Umbilical cord (tissue), 2 donors: ENCODE measurements at places on chromosomes 16 and 17. TPM values are rescaled to one million over a fixed set of nuclear protein-coding genes. Genes with fewer than 3 reads are reported as not detected.

DNA sequence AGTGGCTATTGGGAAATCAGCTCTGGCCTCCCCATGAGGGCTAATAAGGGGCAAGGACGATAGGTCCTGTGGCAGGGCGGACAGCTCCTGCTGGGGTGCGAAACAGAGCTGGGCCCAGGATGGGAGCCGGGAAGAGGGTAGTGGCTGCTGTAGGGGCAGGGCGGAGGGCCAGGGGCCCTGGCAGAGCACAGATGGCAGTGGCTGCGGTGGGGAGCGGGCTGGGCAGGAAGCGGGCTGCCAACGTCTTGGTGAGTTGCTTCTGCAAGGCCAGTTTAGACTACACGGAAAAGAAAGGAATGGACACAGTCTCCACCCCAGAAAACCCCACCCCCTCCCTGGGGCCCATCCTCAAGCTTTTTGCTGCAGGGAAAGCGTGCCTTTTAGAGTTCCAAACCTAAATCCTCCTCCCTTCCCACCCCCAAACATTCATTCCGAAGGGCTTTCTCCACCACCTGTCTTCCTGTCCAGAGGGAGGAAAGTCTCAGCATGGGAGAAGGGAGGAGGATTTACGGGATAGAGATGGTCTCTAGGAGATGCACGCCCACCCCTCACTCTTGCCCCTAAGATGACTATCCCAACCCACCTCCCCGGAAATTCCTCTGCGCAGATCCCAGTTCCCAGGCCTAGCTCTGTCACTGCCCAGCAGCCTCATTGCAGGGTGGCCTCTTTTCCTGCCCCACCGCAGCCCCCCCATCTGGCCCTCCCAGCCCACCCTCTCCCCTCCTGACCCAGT lies 7.1 kb downstream of the NKIRAS2 start:
- DNase-seq, result peak; percentile 44

Gene KRTAP9-8
- not detected for total RNA-seq

GRCh38 chr17:16430650-16431049 lies 15.3 kb downstream of the TRPV2 start:
- no peak for DNase-seq

Gene GGT6
- total RNA-seq, result 1.4 TPM

DNA sequence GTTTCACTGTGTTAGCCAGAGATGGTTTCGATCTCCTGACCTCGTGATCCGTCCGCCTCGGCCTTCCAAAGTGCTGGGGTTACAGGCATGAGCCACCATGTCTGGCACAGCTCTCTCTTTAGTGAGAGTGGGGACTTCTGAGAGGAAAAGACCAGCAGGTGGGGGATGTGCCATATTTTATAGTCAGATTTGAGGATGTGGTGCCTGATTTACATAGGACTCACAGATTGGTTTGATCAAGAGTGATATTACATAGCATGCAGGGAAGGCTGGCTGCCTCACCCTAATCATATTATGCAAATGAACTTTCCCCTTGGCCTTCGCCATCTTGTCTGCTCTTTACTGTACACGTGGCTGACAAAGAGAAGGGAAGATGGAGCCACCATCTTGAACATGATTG lies 28.1 kb upstream of the MAPK3 start:
- DNase-seq, result no peak

GRCh38 chr16:929227-930073 lies 41.3 kb downstream of the LMF1 start:
- DNase-seq, result no peak

DNA sequence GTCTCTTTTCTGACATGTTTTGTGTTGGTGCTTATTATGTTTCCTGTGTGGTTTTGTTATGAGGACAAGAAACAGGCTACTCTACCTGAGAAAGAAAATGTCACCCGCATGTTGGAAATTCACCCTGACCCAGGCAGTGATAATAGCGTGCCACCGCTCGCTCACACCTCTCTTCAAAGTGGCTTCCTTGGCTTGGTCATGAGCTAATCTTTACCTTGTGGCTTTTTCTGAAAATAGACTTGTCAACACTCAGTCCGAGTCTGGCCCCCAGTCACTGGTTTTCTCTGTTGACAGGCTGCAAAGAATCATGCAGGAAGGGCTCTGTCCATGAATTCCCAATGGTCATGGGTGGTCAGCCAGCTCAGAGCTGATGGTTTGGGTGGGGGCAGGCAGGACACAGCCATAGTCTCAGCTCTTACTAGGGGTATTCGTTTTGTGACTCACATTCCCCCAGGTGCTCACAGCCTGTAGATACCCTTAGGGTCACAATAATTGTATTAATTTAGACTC lies 121.3 kb upstream of the CACNG5 start:
- DNase-seq, result no peak

- peak; percentile 89 for DNase-seq
These were observed 22.7 kb downstream of the TMEM235 start for GRCh38 chr17:78253946-78254672.

DNA sequence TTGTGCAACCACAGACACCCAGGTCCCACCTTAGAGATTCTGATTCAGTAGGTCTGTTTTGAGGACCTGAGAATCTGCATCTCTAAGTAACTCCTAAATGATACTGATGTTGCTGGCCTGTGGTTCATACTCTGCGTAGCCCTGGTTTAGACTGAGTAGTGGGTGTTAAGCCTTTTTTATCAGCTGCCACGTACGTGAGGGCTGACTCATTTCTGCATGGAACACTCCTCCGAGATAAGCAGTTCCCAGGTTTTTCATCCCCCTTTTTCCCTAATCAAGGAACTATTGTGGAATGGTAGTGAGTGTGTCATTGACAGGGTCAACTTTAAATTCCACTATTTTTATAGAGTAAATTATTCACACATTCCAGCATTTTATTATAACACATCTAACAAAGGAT lies 26.1 kb downstream of the CDRT4 start:
- DNase-seq, result no peak

DNA sequence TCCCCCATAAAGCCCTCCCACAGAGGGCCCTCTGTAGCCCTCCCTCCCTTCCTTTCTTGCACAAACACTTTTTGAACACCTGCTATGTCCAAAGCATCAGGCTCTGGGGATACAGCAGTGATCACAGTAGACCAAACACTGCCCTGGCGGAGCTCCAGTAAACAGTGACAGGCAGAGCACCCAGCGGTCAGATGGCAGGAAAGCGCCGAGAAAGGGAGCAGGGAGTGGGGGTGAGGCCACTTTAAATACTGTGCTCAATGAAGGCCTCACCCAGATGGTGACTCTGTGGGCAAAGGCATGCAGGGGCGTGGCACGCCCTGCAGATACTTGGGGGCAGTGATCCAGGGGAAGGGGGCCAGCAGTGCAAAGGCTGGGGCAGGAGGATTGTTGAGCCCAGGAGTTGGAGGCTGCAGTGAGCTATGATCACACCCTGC lies 7.6 kb downstream of the PRR29 start:
- DNase-seq, result no peak

GRCh38 chr16:2987833-2988232 lies 7.6 kb upstream of the PKMYT1 start:
- peak; percentile 82 for DNase-seq

DNA sequence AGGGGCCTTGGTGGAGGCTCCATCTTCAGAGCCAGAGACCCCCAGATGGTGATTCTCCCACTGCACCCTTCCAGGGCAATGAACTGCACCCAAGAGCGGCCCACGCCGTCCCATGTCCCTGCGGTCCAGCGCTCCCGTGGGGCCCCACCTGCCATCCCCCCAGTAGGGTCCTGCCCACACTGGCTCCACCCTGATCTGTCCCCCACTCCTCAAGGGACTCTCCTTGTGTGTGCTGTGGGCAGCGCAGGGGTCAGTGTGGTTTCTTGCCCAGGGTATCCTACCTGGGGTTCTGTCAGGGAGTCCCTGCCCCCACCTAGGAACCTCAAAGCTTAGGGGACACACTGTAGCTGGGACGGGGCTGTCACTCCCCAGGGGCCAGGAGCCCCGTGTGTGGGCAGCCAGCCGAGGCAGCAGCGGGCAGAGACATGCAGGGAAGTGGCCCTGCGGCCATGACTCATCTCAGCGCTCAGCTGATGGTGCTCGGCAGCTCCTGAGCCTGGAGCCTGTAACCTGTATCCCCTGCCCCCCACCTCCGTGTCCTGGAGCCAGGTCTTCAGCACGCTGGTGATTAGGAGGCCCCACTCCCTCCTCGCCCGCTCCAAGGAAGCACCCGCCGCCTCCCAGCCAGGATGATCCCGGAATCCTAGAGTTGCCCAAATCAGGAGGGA lies 35.7 kb upstream of the SSTR5 start:
- DNase-seq, result peak; percentile 69

DNA sequence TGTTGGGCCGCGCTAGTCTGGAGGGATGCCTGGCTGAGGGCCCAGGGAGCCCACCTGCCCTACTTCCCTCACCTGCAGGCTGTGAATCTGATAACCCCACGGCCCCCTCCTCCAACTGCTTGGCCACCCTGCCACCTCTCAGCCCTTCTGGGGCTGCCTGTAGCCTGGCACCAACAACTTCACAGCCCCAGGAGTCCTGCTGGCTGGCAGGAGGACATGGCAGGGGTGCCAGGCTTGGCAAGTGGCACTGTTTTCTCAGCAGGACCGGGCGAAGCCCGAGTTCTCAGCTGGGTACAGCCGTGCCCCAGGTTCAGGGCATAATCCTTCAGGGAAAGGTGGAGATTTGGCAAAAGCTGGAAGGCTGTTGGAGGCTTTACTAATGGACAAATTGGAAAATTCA lies 129.6 kb downstream of the CMIP start:
- DNase-seq, result no peak

DNA sequence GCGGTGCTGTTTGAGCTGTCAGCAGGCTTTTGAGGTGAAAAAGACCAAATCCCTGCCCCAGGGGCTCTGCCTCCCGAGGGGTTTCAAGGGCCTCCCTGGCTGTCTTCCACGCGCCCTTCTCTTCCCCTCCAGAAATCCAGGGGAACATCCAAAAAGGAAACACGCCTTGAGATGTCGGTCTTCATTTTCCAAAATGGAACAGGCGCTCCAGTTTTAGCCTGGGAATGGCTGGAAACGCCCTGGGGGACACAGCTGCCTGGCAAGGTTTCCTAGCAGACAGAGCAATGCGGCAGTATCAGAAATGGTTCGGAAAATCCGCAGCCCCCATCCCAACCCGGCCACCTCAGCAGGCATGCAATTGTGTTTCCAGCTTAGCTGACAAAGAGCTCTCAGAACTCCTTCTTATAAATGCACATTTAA lies 16.6 kb upstream of the LITAF start:
- peak; percentile 81 for DNase-seq

- DNase-seq, result no peak
These were observed 19.8 kb downstream of the MYO19 start for GRCh38 chr17:36514856-36515255.

Gene ITGAX
- 8.9 TPM for total RNA-seq

GRCh38 chr17:52696362-52696761 lies 537.8 kb upstream of the CA10 start:
- DNase-seq, result no peak
